Kasumi-1 (cell line): ENCODE measurements at places on chromosomes 13 and 19.
A peak's percentile ranks its signal among the peaks of the same experiment; 100 is the strongest.

- DNase-seq = no peak
Observed at GRCh38 chr13:37656247-37656940, 57.8 kb upstream of the POSTN start.

DNA sequence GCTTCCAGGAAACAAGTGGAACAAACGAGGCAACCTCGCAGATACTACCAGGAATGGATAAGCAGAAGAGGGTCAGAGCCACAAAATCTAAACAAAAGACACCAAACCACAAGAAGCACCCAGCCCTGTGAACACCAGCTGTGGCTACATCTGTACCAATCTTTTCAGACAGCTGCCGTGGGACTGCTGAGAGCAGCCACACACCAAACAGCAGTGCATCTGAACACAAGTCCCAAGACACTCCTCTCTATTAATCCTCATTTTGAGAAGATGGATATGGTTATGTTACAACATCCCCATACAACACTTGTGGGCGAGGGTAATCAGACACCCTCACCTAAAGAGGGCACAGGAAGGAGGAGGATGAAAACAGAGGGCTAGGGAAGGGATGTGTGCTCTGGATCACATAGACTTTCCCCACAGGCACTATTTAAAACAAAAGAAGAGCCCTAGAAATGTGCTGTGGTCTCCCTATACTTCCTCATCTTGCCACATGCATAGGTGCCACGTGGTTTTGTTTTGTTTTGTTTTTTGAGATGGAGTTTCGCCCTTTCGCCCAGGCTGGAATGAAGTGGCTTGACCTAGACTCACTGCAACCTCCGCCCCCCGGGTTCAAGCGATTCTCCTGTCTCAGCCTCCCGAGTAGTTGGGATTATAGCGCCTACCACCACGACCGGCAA is 41.6 kb upstream of the ZNF14 start:
- no peak for DNase-seq

DNA sequence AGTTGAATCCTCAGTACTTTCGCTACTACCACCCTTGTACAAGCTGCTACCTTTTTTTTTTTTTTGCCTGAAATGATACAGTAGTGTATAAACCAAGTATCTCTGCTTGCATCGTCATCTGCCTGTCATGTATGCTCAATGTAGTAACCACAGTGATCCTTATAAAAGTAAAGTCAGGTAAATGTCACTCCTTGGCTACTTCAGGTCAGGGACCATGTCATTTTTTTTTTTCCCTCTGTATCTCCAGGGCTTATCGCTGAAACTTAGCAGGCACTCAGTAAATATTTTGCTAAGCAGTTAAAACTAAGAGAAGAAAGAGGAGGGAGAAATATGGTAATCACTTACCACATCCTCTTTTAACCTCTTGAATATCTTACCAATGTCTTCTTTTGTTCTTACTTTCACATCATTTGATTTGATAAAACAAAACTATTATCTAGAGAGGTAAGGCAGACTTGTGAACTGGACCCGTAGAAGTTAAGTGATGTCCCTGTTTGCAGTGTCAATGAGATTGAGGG is 96.8 kb upstream of the KLF12 start:
- no peak for DNase-seq

DNA sequence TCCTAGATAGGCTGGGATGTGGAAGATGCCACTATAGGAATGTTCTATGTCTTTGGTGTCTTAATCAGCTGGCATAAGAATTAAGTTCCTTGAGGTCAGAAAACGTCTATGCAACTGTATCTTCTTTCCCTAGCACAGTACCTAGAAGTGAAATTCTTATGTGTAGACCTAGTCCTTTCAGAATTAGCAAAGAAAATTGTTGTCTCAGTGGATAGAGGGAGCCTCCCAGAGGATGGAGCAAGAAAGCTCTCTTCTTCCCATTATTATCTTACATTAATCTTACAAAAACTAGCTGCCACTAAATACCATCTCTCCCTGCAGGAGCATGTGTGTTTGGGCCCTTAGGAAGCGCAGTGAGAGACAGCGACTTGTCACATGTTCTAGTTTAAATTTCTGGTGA is 11.6 kb downstream of the CLDN10 start:
- DNase-seq = no peak

GRCh38 chr19:4075373-4075772 is 8.7 kb upstream of the ZBTB7A start:
- no peak for DNase-seq

DNA sequence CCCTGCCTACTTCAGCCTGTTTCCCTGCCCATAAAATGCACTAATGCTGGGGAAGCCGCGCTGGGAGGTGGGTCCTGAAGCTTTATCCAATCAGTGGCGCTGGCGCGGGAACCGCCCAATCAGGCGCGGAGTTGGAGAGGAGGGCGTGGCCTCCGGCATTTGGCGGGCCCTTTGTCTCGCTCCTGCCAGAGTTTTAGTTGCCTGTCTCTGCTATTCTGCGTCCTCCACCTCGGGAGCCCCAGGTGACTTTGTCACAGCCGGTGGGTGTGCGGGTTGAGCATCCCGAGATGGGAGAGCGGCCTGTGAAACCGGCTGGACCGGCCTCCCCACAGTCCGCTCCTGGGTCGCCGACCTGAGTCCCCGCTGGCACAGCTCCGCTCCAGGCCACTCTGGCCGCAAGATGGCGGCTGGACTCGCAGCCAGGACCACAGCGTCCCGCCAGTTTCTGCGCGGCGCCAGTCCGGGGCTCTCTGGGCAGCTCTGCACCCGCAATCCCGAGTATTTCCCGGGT is 30.7 kb upstream of the ZNF429 start:
- no peak for DNase-seq

GRCh38 chr13:48292650-48293049 is 10.9 kb upstream of the RB1 start:
- DNase-seq = no peak

GRCh38 chr19:51503896-51504295 is 2.3 kb upstream of the SIGLEC12 start:
- DNase-seq = peak; percentile 44
